ENCODE measurements at places on chromosomes 16 and 17. TPM values are rescaled to one million over a fixed set of nuclear protein-coding genes. Genes with fewer than 3 reads are reported as not detected.

DNA sequence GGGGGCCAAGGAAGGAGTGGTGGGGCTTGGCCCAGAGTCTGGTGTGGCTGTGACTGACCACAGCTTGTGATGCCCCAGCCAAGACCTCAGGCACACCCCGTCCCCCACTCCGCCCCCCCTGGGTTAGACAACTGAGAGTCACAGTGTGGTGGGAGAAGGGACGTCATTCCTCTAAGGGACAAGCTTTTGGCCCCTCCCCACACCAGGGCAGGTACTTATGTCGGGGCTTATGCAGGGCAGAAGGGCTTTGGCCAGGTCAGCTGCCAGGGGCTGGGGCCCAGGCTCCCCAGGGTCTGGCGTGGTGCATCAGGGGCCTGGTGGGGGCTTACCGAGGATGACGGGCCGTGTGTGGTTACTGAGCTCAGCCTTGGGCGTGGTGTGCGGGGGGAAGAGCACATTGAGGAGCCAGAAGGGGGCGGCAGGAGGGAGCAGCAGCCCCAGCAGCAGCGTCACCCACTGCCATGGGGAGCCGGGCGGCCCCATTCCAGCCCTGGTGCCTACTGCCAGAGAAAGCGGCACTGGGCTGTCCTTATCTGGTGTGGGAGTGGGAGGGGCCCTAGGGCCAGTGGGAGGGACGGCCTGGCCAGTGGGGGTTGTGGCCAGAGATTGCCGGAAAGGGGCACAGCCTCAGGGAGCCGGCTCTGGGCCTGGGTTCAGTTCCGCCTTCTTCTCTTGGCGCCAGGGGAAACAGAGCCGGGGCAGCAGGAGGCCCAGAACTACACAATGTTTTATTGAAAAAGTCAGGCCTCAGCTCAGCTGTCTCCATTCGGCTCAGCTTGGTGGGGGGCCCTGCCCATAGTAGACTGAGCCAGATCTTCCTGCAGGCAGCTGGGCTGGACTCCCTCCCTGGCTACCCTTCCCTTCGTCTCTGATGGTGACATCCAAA lies at the start of gene LCAT:
Gene LCAT, minus strand, starts transcription at position 502 of the 886 bp plus-strand sequence. Its CDS starts 19 bp downstream, at position 483.
- H3K27me3 ChIP-seq, result no peaks in the 10 kb centered on the region
- DNase-seq, result no peak
- H3K36me3 ChIP-seq, result peaks cover 14% of the 10 kb centered on the region

DNA sequence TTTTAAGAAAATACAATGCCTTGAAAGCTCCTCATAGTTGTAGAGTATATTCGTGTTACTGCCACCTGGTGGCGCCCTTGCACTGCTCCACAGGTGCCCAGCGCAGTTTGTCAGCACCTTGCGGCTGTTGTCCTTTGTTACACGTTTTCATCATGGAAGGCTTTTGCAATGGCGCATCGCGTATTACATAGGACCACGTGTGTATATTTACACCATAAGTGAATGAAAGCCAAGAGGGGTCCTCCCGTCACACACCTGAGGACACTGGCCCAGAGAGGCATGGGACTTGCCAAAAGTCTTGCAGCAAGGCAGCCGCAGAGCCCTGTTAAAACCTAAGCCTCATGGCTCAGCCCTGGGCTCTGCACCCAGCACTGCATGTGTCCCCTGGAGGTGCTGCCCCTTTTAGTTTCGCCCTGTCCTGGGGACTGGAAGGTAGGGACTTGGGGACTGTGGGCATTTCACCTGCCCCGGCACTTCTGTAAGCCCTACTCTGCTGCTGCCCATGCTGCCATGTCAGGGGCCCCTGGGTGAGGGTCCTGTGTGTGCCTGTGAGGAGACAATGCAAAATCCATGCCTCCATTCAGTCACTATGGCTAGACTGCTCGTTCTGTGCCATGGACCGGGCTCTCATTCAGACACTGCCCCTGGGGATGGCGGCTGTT lies 24.3 kb downstream of the POLR3E start:
- no peaks in the 10 kb centered on the region for H3K27me3 ChIP-seq
- H3K4me3 ChIP-seq, result no peak overlapping the region
- no peak overlapping the region for H3K27ac ChIP-seq
- DNase-seq, result peak; percentile 77
- no peaks in the 10 kb centered on the region for H3K4me1 ChIP-seq
- no peaks in the 10 kb centered on the region for H3K36me3 ChIP-seq

- H3K4me1 ChIP-seq, result no peaks in the 10 kb centered on the region
- no peaks in the 10 kb centered on the region for H3K27me3 ChIP-seq
- H3K27ac ChIP-seq, result no peak overlapping the region
- no peak for DNase-seq
Observed at GRCh38 chr17:58611331-58611730, 80.5 kb downstream of the TEX14 start.

DNA sequence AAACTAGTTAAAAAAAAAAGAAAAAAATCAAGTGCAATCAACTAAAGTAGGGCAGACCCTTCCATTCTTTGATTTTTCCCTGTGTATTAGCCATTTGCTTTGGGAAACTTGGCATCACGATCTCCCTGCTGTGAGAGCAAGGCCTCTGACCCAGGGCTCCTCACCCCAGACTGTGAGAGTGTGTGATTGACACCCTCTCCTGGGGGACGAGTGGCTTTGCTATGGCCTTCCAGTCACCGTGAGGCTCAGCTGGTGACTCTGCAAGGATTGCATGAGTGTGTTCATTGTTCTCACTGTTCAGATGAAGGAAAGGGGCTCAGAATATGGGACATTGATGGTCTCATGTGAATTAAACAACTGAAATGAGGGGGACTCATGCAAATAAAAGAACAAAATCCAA lies 69.0 kb upstream of the BCAR1 start:
- no peak overlapping the region for H3K27ac ChIP-seq
- H3K4me3 ChIP-seq, result no peak overlapping the region
- no peak for DNase-seq
- H3K4me1 ChIP-seq, result peaks cover 3% of the 10 kb centered on the region
- no peaks in the 10 kb centered on the region for H3K36me3 ChIP-seq

GRCh38 chr16:46884513-46885293 lies 541 bp downstream of the GPT2 start:
- DNase-seq, result no peak
- peak overlapping the region; percentile 84 for H3K4me3 ChIP-seq
- H3K36me3 ChIP-seq, result no peaks in the 10 kb centered on the region
- peaks cover 4% of the 10 kb centered on the region for H3K4me1 ChIP-seq
- no peaks in the 10 kb centered on the region for H3K27me3 ChIP-seq

GRCh38 chr16:17222871-17223401 lies 247.8 kb downstream of the XYLT1 start:
- DNase-seq, result no peak
- H3K36me3 ChIP-seq, result no peaks in the 10 kb centered on the region
- H3K27ac ChIP-seq, result no peak overlapping the region
- H3K4me3 ChIP-seq, result no peak overlapping the region

DNA sequence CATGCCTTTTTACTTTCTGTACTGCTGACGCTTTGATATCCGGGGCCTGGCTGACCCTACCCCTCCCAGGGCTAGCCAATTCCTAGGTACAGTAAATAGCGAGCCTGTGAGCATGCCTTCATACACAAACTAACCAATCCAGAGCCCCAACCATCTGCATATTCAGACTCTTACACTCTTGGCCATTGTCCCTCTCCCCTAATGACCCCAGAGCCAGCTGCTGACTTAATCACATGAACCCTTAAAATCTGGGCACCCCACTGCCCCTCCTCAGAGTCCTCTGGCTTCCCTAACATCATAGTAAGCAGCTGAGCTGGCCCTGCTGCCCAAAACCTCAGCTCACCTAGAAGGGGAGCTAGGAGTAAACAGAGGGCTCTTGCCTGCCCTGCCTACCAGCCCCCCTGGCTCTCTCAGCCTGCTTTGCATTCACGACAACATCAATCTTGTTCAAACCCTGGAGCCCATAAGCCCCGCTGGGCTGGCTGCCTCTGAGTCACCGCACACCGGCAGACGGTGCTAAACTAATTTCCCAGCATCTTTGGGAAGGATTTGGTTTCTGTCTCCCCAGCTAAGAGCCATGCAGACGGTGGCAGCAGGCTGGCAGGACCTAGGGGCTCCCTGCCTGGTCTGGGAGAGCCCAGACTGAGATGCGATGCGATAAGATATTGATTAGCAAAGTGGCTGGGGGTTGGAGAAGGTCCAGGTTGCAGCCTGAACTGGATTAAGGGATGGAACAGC lies 63.2 kb downstream of the CLEC19A start:
- no peak overlapping the region for H3K4me3 ChIP-seq
- H3K27ac ChIP-seq, result no peak overlapping the region
- no peaks in the 10 kb centered on the region for H3K4me1 ChIP-seq
- no peaks in the 10 kb centered on the region for H3K36me3 ChIP-seq

- peak overlapping the region; percentile 95 for H3K27ac ChIP-seq
- peaks cover 22% of the 10 kb centered on the region for H3K4me1 ChIP-seq
- no peak for DNase-seq
- peak overlapping the region; percentile 21 for H3K4me3 ChIP-seq
- no peaks in the 10 kb centered on the region for H3K36me3 ChIP-seq
Observed at GRCh38 chr17:7838090-7839075, 4.4 kb downstream of the KDM6B start.

DNA sequence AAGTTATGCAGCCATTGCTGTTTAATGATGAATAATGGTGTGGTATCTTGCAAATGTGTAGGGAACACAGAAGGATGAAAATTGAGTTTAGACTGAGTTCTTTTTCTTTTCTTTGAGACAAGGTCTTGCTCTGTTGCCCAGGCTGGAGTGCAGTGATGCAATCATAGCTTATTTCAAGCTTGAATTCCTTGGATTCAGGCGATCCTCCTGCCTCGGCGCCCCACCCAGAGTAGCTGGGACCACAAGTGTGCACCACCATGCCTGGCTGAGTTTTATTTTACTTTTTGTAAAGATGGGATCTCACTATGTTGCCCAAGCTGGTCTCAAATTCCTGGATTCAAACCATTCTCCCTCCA lies 74.6 kb upstream of the TBC1D3K start:
- no peak overlapping the region for H3K4me3 ChIP-seq
- DNase-seq, result no peak
- no peak overlapping the region for H3K27ac ChIP-seq
- H3K27me3 ChIP-seq, result no peaks in the 10 kb centered on the region

DNA sequence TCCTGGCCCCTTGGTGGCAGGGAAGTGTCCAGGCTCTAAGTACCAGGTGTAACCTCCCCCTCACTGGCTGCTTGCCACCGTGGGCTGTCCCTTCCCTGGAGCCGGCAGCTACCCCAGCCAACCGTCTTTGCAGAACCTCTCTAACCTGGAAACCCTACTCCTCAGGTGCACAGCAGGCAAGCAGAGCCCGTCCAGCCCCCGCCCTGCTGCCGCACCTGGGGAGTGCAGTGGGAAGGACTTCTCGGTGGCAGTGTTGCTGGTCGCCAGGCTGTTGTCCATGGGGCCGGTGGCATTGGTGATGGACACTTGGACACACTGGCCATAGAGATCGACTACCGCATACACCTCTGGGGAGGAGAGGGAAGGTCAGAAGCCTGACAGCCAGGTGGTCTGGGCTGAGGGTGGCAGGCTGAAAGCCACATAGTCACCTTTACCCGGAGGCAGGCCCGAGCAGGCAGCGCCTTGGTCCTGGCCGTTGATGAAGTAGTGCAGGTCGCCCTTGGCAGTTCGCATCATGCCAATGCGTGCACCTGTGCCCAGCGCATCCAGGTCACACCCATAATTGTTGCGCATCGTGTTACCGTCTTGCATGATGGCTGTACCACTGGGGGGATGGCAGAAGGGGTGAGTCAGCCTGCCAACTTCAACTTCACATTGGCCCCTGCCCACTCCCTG lies 6.5 kb downstream of the NEURL4 start:
- DNase-seq, result no peak
- no peak overlapping the region for H3K27ac ChIP-seq
- no peaks in the 10 kb centered on the region for H3K27me3 ChIP-seq

GRCh38 chr16:26961459-26961858 lies 105.3 kb upstream of the C16orf82 start:
- no peaks in the 10 kb centered on the region for H3K27me3 ChIP-seq
- H3K36me3 ChIP-seq, result no peaks in the 10 kb centered on the region
- no peak overlapping the region for H3K27ac ChIP-seq

DNA sequence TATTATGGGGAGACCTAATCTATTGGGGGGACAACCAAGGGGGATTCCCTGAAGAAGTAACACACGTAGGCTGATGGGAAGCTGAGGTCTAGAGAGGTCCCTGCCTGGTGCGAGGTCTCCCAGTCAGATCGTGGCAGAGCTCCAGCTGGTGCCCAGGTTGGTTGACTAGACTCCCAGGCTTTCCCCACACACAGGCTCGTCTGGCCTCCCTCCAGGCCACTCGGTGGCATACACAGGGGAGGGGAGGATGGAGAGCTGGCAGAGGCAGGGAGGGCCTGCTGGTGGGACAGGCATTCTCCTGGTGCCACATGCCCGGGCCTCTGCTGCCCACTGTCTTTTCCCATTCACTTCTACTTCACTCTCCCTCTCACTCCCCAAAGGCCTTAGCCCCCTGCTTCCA lies 8.5 kb upstream of the SOCS3 start:
- no peaks in the 10 kb centered on the region for H3K36me3 ChIP-seq
- no peaks in the 10 kb centered on the region for H3K27me3 ChIP-seq
- no peak for DNase-seq
- H3K4me1 ChIP-seq, result no peaks in the 10 kb centered on the region
- no peak overlapping the region for H3K4me3 ChIP-seq

- no peaks in the 10 kb centered on the region for H3K27me3 ChIP-seq
- no peaks in the 10 kb centered on the region for H3K36me3 ChIP-seq
- H3K27ac ChIP-seq, result no peak overlapping the region
- DNase-seq, result no peak
- no peaks in the 10 kb centered on the region for H3K4me1 ChIP-seq
Observed at GRCh38 chr17:72795941-72796340, 296.5 kb downstream of the SLC39A11 start.

DNA sequence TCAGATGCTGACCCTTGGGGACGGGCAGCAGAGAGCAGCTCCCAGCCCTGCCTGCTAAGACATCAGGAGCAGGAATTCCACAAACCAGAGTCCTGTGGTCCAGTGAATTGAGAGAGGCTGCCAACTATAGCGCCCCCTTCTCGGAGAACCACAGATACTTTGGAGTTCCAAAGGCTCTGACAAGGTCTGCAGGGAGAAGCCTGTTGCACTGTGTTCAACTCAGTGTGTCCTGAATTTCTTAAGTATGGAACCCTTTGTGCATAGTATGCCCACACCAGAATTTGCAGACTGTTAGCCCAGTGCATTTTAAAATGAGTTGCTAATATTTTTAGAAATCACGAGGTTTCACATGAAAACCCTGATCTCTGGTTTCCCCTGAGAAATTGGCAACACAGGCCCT lies 223.4 kb downstream of the KATNIP start:
- H3K4me1 ChIP-seq, result no peaks in the 10 kb centered on the region
- H3K27ac ChIP-seq, result no peak overlapping the region
- H3K27me3 ChIP-seq, result no peaks in the 10 kb centered on the region
- H3K36me3 ChIP-seq, result no peaks in the 10 kb centered on the region

Gene CTRB1
- total RNA-seq, result not detected

Gene TEKT5
- 3.9 TPM for total RNA-seq

Gene CSH2
- total RNA-seq, result not detected

Gene FOXJ1
- total RNA-seq, result 11.2 TPM

Gene MEIOC
- total RNA-seq, result not detected

Gene STX8
- 72.4 TPM for total RNA-seq

Gene RNF135
- total RNA-seq, result 39.3 TPM

Gene KRT23
- total RNA-seq, result 38.9 TPM

Gene AANAT
- not detected for total RNA-seq

Gene CUEDC1
- total RNA-seq, result 33.0 TPM

Gene PCYT2
- total RNA-seq, result 69.2 TPM

Gene MYO15A
- total RNA-seq, result 0.32 TPM

Gene C16orf96
- total RNA-seq, result 0.27 TPM

Gene MT1A
- 6.9 TPM for total RNA-seq

Measured in prostate gland (tissue), 2 donors.